ENCODE measurements at places on chromosomes 11 and 22. TPM values are rescaled to one million over a fixed set of nuclear protein-coding genes. Genes with fewer than 3 reads are reported as not detected.
A peak's percentile ranks its signal among the peaks of the same experiment; 100 is the strongest.

- no peak for DNase-seq
- H3K4me1 ChIP-seq, result no peaks in the 10 kb centered on the region
- H3K27me3 ChIP-seq, result no peaks in the 10 kb centered on the region
- no peak overlapping the region for H3K4me3 ChIP-seq
- no peaks in the 10 kb centered on the region for H3K36me3 ChIP-seq
- no peak overlapping the region for H3K27ac ChIP-seq
Observed at GRCh38 chr11:19972651-19973050, 187.6 kb downstream of the DBX1 start.

DNA sequence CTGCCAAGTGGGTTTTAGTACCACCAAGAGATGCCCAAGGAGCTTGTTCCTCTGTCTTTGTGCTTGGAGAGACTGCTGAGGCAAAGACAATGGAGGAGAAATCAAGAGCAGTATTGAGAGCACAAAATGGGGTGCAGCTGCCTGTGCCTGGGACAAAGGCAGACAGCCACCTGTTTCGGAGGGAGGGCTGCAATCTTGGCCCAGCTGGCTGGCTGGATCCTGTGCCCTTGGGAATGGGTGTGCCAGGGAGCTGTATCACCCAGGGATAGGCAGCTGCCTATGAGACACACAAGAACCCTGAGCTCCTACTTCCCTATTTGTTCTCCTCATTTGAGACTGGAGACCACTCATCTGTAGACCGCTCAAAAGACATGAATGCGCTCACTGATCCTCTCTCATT, 23.3 kb upstream of the CHRM4 start:
- no peak for DNase-seq
- no peak overlapping the region for H3K27ac ChIP-seq
- H3K4me3 ChIP-seq, result no peak overlapping the region
- H3K36me3 ChIP-seq, result peaks cover 11% of the 10 kb centered on the region
- H3K4me1 ChIP-seq, result no peaks in the 10 kb centered on the region

DNA sequence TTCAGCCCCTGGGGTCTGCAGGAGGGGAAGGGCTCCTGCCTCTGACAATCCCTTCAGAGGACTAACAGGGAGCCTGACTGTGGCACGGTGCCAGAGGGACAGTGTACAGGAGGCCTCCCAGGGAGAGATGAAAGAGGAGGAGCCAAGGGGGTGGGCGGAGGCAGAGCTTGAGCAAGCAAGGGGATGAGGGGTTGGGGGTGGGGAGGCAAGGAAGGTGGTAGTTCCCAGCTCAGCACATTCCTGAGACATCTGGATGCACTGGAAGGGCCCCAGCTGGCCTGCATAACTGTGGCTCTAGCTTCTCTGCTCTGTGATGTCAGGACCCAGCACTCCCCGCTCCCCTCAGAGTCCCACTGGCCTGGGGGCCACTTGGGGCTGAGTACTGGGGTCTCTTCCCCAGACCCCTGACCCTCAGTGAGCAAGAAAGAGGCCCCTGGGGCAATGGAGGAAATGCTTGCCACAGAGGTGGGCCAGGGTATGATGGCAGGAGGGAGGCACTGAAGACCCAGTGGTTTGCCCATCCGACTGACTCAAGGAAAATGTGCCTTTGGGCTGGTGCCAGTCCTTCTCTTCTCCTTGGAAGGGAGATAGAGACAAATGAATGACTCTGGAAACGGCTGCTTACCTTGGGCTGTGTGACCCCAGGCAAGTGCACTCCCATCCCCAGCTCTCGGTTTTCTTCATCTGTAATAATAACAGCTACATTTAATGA, 13.3 kb downstream of the CREB3L1 start:
- DNase-seq, result peak; percentile 97
- H3K4me1 ChIP-seq, result no peaks in the 10 kb centered on the region
- H3K27ac ChIP-seq, result peak overlapping the region; percentile 74
- no peak overlapping the region for H3K4me3 ChIP-seq
- H3K27me3 ChIP-seq, result no peaks in the 10 kb centered on the region

DNA sequence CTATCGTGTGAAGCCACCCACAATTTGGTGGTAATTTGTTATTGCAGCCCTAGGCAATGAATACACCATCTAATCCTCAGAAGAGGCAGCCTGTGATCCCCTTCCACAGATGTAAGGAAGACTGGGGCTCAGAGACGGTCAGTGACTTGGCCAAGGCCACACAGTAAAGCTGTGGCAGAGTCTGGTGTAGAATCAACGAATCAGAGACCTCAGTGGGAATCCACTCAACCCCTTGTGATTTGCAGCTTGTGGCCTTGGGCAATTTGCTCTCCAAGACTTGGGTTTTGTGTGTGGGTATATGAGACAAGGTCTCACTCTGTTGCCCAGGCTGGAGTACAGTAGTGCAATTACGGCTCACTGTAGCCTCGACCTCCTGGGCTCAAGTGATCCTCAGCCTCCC, 1.9 kb downstream of the LGALS2 start:
- H3K36me3 ChIP-seq, result no peaks in the 10 kb centered on the region
- no peaks in the 10 kb centered on the region for H3K27me3 ChIP-seq
- H3K4me3 ChIP-seq, result no peak overlapping the region
- no peaks in the 10 kb centered on the region for H3K4me1 ChIP-seq

DNA sequence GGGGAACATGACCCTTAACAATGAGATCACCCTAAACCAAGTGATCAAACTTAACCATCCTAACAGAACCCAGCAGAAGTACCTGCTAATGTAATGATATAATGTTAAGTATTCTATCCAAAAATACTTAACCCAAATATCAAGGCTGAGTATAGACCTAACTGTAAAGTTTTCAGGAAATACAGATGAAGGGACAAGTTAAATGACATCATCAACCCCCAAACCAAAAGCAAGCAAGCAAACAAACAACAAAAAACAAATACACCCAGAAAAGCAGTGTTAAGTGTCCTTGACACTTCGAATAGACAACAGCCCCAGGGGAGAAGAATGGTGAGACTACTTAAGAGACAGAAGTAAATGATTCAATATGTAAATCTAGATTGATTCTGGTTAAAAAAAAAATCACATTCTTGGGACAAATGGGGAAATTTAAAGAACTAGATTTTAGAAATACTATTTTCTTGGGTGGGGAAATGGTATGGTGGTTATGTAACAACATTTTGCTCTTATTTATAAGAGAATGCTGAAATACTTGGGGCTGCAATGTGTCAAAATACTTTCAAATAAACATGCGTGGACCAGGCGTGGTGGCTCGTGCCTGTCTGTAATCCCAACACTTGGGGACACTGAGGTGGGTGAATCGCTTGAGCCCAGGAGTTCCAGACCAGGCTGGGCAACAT, 2.5 kb downstream of the CSTF3 start:
- no peak overlapping the region for H3K4me3 ChIP-seq
- H3K4me1 ChIP-seq, result peaks cover 34% of the 10 kb centered on the region
- no peaks in the 10 kb centered on the region for H3K36me3 ChIP-seq
- DNase-seq, result no peak
- no peak overlapping the region for H3K27ac ChIP-seq
- H3K27me3 ChIP-seq, result no peaks in the 10 kb centered on the region

Gene MS4A15
- not detected for total RNA-seq

Gene SCGB1C1
- not detected for total RNA-seq

Data from sigmoid colon (tissue), 7 donors.